GM13977 (cell line): ENCODE measurements at places on chromosomes 2 and 18.
A peak's percentile ranks its signal among the peaks of the same experiment; 100 is the strongest.

DNA sequence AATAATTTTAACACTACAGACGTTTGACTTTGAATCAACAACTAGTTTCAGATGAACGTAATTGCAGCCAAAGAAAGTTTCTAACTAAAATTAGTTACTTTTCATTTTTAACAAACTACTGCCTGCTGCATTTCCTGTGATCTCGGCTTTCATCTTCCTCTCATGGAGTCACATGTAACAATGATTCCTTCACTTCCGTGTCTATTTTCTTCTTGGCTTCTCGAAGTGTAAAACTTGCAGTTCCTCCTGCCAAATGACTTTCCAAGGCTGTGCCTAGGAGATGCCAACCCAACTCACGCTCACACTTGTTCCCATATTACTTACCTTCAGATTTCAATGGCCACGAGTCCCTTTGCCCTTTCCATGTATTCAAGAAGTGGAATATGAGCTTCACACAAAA is 1406.3 kb upstream of the CELF4 start:
- DNase-seq: no peak

DNA sequence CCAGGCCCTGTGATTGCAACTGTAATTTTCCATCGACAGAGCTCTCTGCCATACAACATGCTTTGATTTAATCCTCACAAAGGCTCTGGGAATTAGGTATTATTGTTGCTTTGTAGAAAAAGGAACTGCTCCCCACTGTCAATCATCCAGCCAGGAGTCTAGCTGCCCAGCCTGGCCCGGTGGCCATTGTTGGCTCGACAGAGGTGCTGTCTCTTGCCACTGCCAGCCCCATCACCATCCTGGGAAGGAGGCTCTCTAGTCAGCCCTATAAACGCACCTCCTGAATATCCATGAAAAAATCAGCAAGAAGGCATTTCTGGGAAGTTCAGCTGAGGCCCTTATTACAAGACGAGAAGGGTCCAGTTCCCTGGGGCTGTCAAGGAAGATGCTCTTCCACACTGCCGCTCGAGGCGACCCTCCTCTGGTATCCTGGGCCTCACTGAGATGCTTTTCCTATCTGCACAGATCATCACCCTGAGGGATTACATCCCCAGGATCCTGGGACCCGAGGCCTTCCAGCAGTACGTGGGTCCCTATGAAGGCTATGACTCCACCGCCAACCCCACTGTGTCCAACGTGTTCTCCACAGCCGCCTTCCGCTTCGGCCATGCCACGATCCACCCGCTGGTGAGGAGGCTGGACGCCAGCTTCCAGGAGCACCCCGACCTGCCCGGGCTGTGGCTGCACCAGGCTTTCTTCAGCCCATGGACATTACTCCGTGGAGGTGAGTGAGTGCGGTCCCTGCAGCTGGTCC is 71.0 kb downstream of the TPO start:
- no peak for DNase-seq

DNA sequence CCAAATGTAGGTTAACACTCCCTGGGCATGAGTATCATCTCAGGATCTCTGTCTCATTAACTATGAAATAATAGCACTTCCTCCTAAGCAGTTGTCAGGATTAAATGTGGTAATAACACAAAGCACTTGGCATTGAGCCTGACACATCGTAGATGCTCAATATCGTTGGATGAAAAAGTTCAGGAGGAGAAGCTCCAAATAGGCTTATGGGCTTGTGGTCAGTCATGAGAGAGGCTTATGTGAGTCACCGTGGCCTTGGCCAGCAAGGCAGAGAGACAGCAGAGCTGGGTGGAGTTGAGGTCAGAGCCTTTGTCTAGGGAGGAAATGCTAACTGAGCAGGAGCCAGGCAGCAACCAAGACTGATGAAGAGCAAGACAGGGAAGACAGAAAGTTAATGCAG is 68.3 kb upstream of the PPM1B start:
- DNase-seq: no peak

DNA sequence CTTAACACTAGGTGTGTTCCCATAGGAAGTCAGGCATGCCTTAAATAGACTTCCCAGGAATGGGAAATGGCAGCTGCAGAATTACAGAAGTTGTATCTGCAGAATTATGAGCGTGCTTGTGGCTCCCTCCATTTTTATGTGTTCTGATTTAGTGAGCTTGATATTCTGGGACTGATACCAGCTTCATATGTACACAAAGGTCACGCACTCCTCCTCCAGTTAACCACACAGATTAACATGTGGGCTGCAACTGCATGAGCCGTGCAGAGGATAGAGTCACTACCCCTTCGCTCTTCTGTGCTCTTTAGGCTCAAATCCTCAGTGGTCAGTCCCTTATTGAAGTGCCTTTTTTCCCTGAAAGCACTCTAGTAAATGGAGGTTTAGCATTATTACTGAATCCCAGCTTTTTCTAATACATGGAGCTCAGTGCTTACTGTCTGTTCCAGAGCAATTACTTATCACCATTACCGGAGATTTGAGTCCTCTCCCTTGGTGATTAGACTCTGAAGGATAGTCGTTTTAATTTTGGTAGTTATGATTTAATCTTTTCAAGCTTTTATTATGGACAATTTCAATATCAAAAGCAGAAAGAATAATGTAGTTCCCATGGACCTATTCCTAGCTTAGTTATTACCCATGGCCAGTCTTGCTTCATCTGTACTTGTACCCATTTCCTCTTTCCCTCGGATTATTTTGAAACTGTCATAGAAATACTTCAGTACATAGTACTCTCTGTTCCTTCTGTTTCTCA is 238.3 kb downstream of the PRKCE start:
- peak; percentile 39 for DNase-seq

DNA sequence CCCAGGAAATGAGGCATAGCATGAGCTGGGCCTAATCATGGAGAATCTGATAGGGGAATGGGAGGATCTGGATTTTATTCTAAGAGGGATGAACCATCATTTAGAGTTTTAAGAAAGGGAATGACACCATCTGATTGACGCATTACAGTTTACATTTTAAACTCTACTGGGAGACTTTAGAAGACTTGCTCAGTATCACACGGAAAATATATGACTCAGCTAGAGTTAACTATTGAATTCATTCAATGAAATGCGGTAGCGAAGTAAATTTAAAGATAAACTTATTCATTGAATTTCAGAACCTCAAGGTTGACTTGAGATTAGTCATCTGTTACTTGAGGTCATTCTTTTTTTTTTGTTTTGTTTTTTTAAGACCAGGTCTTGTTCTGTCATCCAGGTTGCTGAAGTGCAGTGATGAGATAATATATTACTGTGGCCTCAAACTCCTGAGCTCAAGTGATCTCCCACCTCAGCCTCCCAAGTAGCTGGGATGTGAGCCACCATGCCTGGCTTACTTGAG is 25.0 kb downstream of the MC4R start:
- DNase-seq: no peak

DNA sequence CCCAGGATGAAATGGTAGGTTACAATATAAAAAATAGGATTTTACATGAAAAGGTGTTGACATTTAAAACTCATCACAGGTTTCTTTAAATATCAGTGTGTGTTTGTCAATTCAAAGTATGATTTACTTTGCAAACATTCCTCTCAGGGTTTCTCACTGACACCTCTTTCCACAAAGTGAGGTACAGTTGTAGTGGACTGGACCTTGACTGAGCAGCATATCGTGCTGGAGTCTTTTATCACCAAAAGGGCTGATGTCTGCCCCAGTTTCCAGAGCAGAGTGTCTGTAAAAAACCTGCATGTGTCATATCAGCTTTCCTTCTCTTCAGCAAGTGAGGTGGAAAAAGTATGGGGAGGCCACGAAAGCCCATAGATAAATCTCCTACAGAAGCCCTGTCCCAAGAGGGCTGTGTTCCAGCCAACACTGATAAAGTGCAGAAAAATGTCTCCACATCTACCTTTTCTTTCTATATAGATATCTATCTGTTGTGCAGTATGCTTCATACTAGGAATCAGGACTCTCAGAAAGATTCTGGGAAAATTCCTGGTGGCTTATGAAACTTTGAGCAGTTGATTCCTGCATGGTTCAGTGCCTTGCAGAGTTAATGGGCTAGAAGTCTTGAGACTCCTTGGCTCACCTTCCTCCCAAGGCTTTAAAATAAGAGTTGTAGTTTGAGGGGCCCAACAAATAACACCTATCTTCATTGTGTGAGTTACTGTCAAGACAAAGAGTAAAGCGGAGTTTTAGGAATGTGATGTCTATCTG is 6.9 kb downstream of the ACYP2 start:
- DNase-seq: no peak

DNA sequence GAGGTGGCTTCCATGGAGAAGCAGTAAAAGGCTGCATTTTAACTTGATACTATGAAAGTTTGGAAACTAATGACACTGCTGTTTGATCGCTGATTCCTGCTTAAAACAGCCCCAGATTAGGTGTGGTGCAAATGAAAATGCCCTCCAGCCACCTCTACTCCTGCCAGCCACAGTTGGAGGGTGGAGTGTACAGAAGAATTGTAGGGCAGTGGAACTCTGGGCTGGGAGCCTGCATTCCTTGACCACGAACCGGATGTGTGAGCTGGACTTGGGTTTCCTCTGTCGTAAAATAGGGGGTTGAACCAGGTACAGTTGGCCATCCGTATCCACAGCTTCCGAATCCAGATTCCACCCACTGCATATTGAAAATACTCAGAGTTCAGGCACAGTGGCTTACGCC is 84.6 kb upstream of the RFX8 start:
- no peak for DNase-seq

DNA sequence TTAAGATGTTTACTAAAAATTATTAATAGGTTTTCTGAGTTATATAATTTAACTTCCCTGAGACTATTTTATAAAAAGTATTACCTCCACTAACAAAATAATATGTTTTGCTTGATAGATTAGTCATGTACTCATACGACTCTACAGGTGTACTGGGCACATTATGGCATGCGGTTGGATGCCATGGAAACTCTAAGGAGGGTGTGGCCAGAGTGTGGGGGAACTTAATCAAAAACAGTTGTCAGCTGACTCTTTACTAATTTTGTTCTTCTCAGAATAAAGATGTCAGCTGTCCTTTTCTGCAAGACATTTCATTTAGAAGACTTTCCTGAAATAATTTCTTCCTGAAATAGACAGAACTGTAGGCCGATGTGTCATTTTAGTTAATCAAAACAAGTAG is 228.3 kb upstream of the SIX3 start:
- DNase-seq: no peak

- peak; percentile 86 for DNase-seq
Measured at GRCh38 chr2:3403587-3404334, 24.3 kb downstream of the TRAPPC12 start.

DNA sequence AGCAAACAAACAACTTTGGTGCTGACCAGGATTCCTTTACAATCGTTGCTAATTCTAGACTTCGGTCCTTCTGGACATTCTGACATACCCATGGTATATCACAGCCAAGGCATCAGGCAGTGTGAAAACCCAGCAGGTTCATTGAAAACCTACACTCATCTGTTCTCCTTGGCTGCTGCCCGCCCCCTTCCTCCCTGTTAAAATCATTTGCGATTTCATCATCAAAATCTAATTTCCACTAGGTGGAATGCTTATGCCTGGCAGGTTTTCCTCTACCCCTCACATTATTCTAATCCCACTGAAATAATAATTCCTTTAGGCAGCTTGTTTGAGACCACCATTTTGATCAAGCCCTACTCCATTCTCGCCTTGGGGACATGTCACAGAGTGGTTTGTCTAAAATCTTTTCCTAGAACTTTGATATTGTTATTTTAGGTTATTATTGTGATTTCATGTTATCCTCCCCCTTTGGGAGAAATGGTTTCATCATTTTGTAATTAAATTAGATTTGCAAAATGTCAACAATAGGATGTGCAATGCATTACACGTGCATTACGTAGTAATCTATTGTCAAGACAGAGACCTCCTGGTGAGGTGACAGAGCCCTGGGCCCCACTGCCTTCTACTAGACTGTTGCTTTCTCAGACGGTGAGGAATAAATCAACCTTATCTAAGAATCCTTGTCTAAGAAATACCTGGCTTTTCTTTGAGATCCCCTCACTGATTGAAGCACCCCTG is 31.0 kb upstream of the ASPRV1 start:
- DNase-seq: no peak

GRCh38 chr18:40553029-40553428 is 1402.0 kb upstream of the PIK3C3 start:
- DNase-seq: no peak

GRCh38 chr18:76827205-76828200 is 5.1 kb downstream of the ZNF236 start:
- DNase-seq: no peak

GRCh38 chr2:105537466-105537865 is 138.6 kb upstream of the FHL2 start:
- no peak for DNase-seq

- no peak for DNase-seq
Measured at GRCh38 chr2:42345986-42346385, 15.0 kb downstream of the COX7A2L start.

GRCh38 chr2:24010477-24011249 is 778 bp downstream of the MFSD2B start:
- DNase-seq: no peak

DNA sequence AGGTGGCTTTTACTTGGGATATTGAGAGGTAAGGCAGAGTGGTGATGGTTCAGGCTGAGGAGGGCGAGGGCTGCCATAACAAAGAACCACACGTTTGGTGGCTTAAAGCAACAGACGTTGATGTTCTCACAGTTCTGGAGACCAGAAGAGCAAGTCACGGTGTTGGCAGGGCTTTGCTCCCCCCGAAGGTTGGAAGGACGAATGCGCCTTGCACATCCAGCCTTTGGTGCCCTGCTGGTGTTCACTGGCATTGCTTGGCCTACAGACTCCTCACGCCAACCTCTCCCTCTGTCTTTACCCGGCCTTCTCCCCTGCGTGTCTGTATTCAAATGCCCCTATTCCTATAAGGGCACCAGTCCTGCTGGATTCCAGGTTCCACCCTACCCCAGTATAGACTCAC is 125.4 kb downstream of the TPO start:
- DNase-seq: no peak

DNA sequence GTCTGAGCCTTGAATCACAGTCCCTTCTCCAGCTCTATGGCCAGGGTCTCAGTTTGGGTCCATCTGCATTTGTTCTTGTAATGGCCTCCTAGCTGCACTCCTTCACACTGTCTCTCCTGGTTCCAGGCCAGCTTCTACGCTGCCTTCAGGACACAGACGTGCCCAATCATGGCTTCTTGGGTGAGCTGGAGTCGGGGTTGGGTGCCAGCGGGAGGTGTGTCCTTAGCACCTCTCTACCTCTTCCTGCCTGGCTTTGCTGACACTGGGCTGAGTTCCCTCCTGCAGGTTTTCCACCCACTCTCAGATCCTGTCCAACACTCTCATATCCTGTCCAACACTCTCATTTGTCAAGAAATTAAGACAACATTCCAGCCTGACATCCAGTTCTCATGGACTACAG is 9.6 kb downstream of the TRPM8 start:
- DNase-seq: no peak

- no peak for DNase-seq
Measured at GRCh38 chr2:164984428-164984827, 29.1 kb upstream of the SLC38A11 start.

GRCh38 chr18:58146099-58146498 is 102.1 kb downstream of the NEDD4L start:
- DNase-seq: no peak

- no peak for DNase-seq
Measured at GRCh38 chr2:100050685-100051084, 91.7 kb downstream of the AFF3 start.
